ENCODE measurements at places on chromosomes 2 and 18. TPM values are rescaled to one million over a fixed set of nuclear protein-coding genes. Genes with fewer than 3 reads are reported as not detected.

Gene NEDD4L
- 49.3 TPM for total RNA-seq

Gene ACVR2A
- 13.0 TPM for total RNA-seq

Gene OTOF
- total RNA-seq: not detected

Gene NOL4
- 0.67 TPM for total RNA-seq

Gene EFEMP1
- total RNA-seq: 48.5 TPM

Gene MYO7B
- 0.78 TPM for total RNA-seq

Gene CHRND
- total RNA-seq: 0.11 TPM

Gene EN1
- total RNA-seq: 0.13 TPM

Gene CLEC4F
- 0.13 TPM for total RNA-seq

Gene LANCL1
- total RNA-seq: 50.8 TPM

Gene LIMS2
- 207 TPM for total RNA-seq

Gene PDCD1
- total RNA-seq: 2.0 TPM

Gene TMEM247
- total RNA-seq: not detected

Gene TBR1
- total RNA-seq: 0.05 TPM

Gene AAK1
- 124 TPM for total RNA-seq

Gene SPOPL
- total RNA-seq: 15.4 TPM

Gene NEU2
- total RNA-seq: not detected

Gene COLEC12
- 5.5 TPM for total RNA-seq

Gene MLPH
- 15.7 TPM for total RNA-seq

Gene DPP10
- 0.13 TPM for total RNA-seq

Gene CDK15
- 0.22 TPM for total RNA-seq

Gene ITGA6
- total RNA-seq: 38.9 TPM

Gene C2orf66
- not detected for total RNA-seq

Gene ABCG8
- not detected for total RNA-seq

Gene CENPA
- not detected for total RNA-seq
